ENCODE measurements at places on chromosomes 2 and 18.
A peak's percentile ranks its signal among the peaks of the same experiment; 100 is the strongest.

- DNase-seq: no peak
Measured at GRCh38 chr18:31776093-31776492, 15.4 kb upstream of the SLC25A52 start.

DNA sequence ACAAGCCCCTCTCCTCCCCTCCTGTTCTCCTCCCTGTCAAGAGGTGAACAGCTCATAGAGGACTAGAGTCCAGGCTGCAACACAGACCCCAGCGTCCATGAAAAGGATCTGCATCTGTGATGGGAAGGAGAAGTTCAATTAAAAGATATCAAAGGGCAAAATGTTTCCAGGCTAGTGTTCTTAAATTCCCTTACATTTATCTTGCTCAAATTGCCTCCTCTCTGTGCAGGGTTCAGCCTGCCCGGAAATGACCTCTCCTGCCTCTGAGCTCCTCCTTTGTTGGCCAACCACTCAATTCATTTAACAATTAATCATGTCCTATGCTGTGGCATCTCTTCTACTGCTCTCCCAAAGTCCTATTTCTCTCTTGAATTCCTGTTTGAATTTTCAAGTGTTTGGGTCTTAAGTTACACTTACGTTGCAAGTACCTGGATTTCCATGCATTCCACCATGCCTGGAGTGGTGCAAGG is 105.3 kb downstream of the TSN start:
- no peak for DNase-seq

- DNase-seq: no peak
Measured at GRCh38 chr18:213966-214365, 53.9 kb downstream of the THOC1 start.

DNA sequence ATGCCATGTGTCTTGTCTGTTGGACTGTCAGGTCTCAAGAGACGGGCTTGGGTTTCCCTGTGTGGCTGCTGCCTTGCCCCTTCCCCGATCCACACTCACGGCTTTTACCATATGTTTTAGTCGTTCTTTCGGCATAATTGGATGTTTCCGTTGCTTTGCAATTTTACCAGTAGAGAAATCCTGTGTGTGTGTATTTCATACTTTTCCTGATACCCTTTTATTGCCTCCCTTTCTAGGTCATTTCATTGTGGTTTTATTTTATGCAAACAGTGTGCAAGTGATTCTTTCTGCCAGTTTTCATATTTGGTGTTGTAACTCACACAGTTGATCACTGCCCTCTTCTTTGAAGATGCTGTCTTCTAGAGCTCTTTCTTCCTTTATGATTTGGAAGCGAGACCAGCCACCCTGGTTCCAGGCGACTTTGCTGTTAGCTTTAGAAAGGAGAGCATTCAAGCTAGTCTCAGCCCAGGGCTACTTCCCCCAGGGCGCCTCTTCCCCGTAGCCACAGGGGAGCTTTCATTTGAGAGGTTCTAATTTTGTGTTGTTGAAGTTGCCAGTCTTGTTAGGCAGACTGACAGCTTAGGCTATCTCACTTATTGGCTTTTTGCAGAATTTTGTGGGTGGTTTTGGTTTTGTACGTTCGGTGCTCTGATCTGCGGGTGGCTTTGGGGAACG is 17.0 kb downstream of the SH3BP4 start:
- no peak for DNase-seq

DNA sequence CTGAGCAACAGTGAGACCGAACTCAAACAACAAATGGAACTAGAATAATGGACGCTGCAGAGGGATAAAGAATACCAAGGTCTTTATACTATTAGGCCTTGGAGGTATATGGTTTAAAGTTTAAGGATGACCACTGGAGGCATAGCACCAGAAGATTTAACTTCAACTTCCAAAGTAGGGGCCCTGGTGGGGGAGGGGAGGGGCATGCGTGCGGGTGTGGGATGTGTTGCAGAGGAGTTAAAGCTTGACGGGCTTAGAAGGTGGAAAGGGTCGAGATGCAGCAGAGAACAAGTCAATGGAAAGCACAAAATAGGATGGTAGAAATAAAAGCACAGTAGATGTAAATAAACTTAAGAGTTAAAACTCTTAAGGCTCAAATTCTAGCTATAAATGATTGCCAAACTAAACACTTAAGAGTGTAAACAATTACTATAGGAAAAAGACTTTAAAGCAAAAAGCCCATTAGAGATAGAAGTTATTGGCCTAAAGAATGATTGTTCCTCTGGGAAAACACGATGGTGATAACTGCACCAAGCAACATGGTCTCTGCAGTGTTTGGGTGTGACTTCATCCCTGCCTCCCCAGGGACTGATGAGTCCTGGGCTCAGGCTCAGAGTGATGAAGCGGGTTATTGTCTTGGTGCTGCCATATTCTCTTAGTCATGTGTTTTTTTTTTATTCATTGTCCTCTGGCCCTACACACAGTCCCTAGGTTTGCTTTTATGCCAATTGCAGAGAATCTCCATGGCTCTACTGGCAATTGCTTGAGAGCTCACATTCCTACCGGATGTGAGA is 13.0 kb downstream of the RRM2 start:
- DNase-seq: no peak

DNA sequence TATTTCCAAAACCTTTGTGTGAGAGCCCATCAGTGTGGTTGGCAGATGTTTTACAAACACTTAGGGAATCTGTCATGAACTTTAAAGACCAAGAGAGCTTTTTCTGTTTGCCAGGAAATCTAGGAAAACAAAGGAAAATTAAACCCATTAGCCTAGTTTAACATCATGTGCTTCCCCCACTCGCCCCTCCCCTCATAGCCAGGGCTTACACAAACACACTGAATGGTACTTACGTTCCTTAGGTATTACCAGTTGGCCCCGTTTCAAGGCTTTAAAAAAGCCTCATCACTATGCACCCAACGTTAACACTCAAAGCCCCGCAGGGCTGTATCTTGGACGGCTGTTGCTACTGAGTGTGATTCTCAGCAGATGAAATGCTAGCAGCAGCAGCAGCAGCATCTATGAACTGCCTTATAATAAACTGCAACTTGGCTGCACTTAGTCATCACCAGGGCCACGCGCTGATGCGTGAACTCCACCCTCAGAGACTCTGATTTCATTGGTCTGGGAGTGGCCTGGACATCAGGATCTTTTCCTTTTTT is 20.1 kb upstream of the TTC39C start:
- DNase-seq: peak; percentile 97

DNA sequence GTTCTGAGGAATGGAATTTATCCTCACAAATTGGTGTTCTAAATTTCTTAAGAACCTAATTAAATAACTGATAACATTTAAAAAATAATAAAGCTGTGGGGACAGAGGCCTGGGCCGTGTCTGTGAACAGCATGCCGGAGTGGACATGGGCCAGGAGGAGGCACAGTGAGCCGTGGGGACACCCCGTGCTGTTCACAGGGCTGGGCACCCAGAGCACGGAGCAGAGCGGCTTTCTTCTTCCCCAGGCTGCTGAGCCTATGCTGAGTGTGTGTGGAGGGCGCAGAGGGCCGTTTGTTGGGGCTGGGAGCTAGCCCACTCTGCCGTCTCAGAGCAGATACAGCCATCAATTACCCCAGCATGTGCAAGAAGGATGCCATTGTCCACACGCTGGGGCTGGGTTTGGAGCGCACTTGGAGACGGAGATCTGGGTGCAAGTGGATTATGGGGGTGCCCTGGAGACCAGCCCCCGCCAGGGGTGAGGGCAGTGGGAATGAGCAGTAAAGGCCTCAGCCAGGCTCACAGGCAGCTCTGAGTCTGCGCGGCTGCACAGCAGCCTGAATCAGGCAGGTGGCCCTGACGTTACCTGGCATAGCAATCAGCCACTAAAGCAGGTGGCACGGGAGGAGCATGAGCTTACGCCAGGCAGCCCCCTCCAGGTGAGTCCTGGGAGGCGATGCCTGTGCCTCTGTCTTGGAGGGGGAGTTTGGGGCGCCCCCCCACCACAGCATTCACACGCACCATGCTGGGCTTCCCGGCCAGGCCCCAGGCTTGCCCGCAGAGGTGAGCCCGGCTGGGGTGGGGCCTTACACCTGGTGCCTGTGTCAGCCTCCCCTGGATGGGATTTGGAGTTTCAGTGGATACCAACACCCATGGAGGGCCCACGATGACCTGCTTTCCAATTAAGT is 52.1 kb upstream of the SLC66A3 start:
- no peak for DNase-seq

DNA sequence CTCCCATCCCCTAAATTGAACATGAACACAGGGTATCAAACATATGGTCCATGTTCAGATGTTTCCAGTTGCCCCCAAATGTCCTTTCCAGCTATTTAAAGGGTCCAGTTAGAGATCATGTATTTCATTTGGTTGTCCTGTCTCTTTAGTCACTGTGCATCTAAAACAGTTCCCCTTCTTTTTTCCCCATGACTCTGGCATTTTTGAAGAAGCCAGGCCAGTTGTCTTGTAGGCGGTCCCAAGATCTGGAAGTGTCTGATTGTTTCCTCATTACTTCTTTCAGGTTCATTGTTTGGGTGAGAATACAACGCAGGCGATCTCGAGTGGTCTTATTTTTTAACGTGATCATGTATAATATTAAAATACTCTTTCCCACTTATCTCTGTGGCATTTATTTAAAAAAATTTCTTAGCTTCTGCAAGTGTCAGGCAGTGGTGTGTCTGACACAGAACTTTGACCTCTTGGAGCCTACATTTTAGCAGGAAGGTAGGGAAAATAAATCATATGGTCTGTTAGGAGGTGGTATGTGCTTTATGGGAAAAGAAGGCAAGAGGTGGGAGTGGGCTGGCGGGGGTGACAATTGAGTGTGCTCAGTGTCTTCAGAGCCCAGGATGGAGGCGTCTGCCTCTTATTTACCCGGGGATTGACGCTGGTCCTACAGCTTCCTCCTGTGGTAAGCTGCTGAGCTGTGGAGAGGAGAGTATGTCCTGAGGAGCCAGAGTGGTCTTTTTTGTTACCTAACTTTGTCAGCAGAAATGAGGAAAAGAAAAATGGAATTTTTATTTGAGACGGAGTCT is 8.1 kb downstream of the RAB31 start:
- no peak for DNase-seq

DNA sequence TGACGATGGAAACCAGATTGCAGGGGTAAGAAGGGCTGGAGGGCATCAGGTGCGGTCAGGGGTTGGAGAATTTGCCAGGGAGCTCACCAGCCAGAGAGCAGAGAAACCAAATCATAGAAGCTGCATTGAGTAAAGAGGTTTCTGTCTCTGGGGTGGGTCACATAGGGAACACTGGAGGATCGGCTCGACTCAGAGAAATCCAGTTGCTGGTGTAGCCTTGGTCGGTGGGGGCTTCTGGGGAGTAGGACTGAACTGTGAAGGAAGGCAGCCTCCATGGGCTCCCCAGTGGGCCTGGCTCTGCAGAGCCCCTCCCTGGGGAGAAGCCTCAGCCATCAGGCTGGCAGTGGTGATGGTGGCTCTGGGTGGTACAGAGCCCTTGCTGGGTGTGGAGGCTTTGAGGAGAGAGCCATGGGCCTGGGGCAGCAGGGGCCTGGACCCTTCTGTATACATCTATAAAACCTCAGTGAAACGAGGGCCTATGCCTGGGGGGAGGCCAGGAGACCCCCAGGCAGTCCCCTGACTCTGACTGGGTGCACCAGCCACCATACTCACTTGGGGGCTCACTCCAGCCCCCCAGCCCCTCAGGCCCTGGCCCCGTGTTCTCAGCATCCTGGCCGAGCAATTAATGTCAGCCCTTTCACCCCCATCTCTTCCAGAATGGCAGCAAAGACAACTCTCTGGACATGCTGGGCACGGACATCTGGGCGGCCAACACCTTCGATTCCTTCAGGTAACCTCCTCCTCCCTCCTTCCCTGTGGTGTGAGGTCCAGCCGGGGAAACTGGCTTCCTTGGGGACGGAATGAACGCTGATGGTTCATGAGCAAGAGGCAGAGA is 124.5 kb downstream of the CTIF start:
- DNase-seq: no peak

DNA sequence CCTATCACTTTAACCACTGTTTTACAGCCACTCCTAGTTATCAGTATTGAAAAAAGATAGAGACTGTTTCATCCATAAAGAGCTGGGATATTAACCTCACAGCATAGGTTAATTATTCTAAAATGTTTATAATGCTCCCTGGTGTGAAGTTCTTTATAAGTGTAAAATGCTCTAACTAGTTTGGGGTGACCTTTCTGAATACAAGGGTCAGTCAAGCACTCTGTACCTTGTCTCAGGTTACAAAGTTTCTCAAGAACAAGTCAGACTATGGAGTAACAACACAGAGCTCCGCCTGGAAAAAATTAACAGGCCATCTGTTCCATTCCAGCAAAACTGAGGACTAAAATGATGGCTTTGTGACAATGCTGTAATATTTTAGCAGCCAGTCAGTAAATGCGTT is 107.4 kb downstream of the NOL4 start:
- DNase-seq: no peak

DNA sequence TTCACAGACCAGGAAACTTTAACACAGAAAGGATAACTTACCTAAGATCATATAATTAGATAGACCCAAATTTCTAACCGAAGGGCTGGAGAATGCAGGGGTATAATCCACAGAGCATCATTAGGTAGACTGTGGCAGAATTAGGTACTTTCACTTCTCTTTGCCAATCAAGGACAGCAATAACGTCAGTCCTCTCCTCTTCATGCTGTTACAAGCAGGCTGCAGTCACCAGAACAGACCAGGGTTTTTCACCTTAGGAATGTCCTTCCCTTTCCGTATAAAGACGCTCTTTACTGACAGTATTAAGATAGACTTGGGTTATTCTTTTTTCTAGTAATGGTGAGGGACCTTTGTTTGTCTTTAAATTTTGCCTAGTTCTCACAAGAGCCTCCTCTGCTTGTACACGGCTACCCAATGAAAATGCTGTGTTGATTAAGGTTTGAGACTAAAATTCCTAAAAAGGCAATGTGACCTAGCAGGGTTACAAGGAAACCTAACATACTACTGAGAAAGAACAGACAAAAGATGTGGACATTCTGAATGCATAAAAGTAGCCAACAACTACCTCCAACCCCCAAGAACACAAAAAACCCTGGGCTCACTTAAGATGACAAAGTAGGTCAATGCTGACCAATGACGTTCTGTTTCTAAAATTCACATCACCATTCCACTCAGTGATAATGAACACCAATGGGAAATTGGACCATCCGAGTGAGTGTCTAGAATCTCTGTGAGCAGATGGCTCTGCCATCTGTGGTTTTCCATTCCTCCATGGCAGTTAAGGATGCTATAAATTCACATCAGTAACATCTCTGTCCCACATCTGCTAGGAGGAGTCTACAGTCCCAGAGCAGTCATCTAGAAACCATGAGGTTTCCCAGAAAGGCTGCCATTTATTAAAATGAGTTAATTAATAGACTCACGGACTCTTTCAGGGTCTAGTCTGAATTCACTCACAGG is 2.1 kb downstream of the PDIA6 start:
- no peak for DNase-seq

DNA sequence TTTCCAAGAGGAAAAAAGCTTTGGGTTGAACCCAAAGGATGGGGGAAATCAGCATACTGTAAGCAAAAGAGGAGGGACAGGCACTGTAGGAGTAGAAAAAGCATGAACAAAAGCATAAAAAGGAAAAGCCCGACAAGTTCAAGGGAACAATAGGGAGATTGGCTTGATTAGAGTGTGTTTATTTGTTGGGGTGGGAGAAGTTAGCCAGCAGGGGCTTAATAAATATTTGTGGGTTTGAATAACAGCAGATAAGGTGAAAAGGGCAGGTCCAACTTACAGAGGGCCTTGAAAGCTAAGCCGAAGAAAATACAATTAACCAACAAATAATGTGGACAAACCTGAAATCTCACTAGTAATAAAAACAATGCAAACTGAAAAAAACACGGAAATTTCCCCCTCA is 126.7 kb downstream of the THADA start:
- DNase-seq: no peak

GRCh38 chr2:96701636-96702035 is 38.2 kb downstream of the LMAN2L start:
- DNase-seq: no peak

GRCh38 chr2:10245021-10245420 is 57.7 kb upstream of the HPCAL1 start:
- DNase-seq: no peak
